Left kidney (tissue), 8 donors: ENCODE measurements at places on chromosomes 1 and 21.
A peak's percentile ranks its signal among the peaks of the same experiment; 100 is the strongest.

GRCh38 chr1:172588296-172589291 lies 55.6 kb downstream of the SUCO start:
- no peak for DNase-seq

- no peak for DNase-seq
These were observed 94.0 kb upstream of the NGF start for GRCh38 chr1:115432061-115432460.

- no peak for DNase-seq
These were observed 116.6 kb downstream of the UBE2U start for GRCh38 chr1:64320007-64320406.

DNA sequence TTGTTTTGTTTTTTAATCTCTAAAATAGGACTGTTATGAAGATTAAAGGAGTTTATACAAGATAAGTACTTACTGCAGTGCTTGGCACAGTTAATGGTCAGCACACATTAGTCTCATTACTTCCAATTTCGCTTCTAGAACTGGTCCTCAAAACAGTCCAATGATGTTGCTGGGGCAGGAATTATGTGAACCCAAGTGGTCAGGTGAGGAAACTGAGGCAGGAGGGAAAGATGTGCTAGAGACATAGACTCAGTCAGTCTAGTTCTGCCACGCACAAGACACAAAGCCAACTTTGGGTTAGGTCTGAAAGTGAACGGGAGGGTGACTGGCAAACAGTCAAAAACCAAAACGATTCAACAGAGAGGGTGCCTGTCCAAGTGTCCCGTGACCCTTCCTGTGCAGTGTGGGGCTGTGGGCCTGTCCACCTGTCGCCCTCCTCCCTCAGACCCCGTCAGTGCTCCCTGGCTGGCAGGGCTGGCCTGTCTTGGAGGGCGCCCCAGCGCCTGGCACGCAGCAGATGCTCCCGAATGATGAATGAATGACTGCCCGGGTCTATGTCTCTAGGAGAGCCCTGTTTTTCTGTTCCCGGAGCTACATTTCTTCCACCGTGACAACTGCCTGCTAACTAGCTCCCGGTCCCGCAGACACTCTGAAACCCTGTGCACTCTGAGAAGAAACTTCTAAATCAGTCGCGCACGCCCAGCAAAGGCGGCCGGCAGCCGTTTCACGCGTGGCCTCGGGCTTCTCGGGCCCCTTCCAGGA lies 2.4 kb downstream of the LRP8 start:
- no peak for DNase-seq

- no peak for DNase-seq
These were observed 27.0 kb downstream of the SIM2 start for GRCh38 chr21:36725793-36726386.

DNA sequence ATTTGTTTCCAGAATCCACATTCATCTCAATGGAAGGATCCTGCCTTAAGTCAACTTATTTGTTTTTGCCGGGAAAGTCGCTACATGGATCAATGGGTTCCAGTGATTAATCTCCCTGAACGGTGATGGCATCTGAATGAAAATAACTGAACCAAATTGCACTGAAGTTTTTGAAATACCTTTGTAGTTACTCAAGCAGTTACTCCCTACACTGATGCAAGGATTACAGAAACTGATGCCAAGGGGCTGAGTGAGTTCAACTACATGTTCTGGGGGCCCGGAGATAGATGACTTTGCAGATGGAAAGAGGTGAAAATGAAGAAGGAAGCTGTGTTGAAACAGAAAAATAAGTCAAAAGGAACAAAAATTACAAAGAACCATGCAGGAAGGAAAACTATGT lies 2.6 kb downstream of the GADD45A start:
- no peak for DNase-seq

- no peak for DNase-seq
These were observed 130.6 kb downstream of the PLPP3 start for GRCh38 chr1:56448529-56449300.

DNA sequence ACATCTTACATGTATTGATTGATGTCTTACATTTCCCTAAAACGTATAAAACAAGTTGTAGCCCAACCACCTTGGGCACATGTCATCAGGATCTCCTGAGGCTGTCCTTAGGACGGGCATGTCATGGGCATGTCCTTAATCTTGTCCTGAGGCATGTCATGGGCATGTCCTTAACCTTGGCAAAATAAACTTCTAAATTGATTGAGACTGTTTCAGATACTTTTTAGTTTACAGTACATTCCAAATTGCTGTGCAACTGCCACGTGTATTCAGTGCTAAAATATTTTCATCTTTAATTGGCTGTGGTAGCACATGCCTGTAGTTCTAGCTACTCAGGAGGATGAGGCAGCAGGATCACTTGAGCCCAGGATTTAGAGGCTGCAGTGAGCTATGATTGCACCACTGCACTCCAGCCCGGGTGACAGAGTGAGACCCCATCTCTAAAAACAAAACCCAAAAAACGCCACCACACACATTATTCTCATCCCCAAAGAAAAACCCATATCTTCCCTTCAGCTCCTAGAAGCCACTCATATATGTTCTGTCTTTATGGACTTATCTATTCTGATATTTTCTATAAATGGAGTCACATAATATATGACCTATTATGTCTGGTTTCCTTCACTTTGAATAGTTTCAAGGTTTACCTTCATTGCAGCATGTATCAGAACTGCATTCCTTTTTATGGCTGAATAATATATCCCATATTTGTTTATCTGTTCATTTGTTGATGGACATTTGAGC lies 96.0 kb upstream of the BTG3 start:
- no peak for DNase-seq

- DNase-seq: no peak
These were observed 3.8 kb upstream of the ZBTB21 start for GRCh38 chr21:42013931-42014330.

DNA sequence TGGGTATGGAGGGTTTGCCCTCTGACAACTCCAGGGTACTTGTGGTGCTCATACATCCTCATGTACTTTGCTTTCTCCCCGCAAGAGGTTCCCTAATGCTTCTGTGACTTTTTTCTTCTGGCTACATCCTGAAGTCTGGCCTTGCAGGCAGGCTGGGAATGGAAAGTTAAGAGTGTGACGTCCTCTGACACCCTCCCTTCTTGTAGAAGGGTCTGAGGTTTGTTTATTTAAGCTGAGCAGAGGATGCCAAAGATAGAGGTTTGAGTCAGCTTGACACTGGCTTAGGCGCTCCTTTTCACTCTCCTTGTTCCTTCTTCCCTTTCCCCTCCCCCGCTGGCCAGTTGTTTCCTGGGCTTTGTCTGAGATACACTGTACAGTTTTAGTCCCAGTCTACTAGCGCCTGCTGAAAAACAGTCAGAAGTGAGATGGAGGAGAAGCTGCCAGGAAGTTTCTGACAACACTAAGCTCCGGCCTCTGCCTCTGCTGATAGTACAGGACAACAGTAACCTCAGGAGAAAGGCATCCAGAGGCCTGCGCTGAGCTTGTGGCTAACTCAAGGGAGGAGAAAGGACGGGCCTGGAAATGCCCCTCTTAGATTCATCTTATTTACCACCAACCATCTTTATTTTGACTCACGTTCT lies at the start of gene MACF1:
Gene MACF1, plus strand, starts transcription at position 255 of the 641 bp plus-strand sequence. Its CDS starts 328 bp downstream, at position 583.
- DNase-seq: peak; percentile 55

DNA sequence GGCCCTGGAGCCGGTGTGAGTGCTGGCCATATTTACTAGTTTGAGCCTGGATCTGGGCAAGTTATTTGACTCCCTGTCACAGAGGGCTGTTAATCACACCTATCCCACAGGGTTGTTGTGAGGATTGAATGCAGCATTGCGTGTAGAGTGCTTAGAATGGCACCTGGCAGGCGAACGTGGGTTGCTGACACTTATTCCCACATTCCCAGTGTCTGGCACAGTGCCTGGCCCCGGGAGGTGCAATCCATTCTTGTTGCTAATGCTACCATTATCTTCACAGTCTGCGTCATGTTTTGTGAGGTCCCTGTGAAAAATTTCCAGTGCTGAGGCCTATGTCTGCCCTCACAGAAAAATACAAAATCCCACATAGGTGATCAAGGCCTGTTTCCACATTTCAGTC lies 66.1 kb downstream of the CD2 start:
- no peak for DNase-seq

GRCh38 chr1:60878323-60878722 lies 204.0 kb upstream of the NFIA start:
- no peak for DNase-seq

DNA sequence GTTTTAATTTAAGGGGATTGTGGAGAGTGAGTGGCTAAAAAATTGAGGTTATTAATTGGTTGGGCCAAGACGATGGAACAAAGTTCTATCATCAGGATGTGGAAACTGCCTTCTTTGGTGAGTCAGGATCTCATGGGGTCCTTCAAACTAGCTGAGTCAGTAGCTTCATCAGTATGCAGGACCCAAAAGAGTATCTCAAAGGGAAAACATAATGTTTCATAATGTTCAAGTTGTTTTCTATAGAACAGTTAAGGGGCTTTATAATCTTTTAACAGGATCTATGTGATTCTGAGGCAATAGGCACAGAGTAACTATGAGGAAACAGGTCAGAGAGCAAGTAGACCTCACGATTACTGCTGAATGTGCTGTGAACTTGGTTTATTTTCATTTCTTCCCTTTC lies 3.2 kb upstream of the OLFML2B start:
- DNase-seq: no peak

- no peak for DNase-seq
These were observed 46.9 kb downstream of the FMO3 start for GRCh38 chr1:171137580-171137979.

DNA sequence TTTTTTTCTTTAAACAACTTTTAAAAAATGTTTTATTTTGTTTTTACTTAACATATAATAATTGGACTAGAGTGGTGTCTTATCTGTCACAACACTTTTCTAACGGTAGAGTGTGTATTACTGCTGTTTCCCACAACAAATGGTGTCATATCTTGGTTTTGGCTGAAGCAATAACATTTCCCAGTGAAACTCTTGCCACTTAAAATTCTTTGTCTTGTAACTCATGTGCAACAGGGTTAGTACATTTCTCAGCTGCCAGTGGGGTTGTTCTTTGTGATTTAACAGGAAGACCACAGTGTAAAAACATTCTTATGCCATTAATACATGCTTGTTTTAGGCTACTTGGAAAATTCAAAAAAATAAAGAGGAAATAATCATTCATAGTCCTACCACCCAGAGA lies 43.5 kb downstream of the ALPL start:
- no peak for DNase-seq

DNA sequence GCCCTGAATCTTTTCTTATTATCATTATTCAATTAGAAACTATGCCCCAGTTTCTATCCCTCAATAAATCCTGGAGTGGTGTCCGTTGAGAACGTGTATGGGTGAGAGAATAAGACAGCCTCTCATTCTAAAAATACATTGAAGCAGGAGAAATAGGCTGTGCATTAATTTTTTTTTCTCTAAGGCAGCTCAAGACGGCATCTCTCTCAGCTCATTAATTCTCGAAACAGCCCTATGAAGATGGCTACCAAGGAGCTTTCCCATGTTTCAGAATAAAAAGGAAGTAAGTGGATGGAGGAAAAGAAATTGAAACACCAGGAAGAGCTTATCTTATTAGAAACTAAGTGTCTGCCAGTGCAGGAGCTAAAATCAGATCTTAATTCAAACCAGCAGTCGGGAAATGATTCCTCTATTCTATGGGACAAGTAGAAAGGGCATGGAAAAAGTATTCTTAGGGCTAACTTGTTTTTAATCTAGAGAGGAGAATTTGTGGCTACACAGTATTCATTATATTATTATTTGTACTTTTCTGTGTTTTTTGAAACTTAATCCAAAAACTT lies 347.1 kb upstream of the PLD5 start:
- DNase-seq: no peak

DNA sequence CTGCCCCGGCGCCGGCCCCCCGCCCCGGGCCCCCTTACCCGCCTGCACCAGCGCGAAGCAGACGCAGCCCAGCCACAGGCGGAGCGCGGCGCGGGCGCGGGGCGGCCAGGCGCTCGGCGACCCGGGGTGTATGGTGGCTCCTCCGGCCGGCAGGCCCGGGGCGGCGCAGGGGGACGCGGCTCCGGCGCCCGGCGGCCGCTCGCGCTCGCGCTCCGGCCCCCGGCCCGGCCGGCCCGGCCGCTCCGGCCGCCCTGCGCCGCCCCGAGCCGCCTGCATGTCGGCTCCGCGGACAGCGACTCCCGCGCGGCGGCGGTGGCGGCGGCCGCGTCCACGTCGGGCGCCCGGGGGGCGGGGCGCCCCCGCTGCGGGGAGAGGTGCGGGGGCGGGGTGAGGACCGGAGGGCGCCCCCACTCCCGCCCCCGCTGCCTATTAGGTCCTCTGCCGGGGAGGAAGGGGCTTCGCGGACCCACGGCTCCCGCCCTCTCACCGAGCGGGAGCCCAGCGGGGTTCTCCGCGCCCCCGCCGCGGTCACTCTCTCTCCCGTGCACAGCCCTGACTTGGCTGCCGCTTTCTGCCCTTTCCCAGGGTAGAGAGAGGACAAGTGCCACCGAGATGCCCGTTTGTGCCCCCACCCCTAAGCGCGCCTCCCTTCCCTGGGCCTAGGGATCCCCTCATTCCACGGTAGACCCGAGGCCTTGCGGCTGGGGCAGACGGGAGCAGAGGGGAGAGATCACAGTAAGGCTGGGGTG lies at the start of gene FNDC5:
Gene FNDC5, minus strand, starts transcription at position 298 of the 749 bp plus-strand sequence.
- DNase-seq: no peak

DNA sequence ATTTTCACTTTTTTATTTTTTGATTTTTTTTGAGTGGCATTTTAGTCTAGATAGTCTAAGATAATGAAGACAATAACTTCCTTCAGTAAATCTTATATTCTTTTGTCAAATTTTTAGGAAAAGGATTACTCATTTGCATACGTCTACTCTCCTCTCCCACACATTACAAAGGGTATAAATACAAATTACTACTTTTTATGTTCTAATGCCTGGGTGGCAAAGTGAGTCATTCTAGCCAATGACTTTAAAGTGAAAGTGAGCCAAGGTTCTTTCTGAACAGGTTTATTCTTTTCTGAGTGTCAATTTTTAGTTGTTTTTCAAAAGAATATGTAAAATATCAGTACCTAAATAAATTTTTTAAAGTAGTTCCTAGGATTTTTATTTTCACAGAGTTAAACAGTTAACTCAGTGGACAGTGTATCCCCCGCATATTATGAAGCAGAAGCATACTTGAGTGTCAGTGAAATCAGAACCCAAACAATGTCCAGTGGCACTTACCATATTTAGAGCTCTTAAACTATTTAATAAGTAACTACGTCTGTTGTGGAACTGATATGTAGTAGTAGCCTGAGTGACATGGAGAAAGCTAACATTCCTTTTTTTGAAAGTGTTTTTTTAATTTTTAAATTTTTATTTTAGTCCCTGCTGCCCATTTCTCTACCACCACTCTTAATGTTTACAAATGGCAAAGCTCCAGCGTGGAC lies 141.7 kb downstream of the PHTF1 start:
- no peak for DNase-seq

- no peak for DNase-seq
These were observed 180.0 kb upstream of the LMO4 start for GRCh38 chr1:87148661-87149060.

DNA sequence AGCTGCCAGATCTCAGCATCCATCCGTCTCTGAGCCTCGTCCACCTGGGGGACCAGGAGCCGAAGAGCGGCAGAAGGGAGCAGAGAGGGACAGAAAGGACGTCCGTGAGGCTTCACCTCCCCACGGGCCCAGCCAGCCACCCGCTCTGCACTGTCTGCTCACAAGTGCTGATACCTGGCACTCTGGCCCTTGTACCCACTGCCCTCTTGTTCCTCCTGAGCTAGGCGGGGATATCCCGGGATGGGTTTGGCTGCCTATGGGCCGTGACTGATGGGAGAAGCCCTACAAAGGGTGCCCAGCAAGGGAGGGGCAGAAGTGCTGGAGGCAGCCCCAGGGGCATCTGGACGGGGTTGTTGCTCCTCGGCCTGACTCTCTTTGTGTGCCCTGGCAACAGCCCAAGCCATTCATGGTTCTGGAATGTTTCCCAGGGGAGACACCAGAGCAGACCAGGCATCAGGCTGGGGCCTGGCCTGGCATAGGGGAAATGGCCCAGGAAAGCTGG lies 57.6 kb downstream of the LDLRAD2 start:
- DNase-seq: no peak
